HTR-8/SVneo (cell line): ENCODE measurements at places on chromosomes 7 and 10.
A peak's percentile ranks its signal among the peaks of the same experiment; 100 is the strongest.

DNA sequence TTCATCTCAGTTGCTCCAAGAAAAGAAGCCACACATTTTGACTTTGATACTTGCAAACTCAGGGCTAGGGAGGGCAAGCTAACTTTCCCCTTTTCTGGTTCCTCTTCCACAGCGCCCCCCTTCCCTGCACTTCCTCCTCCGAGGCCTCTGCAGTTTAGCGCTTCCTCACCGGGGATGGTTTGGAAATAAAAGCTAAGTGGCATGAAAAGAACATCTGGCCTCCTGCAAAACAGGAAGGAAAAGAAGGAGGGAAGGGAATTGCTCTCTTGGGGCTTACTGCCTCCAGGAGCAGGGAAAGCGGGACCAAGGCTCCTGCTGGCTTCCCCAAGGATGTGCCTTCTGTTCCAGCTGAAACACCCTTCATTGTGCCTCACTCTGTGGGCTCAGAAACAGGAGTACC lies 42.3 kb downstream of the PRKCQ start:
- DNase-seq, result no peak

- DNase-seq, result no peak
Measured at GRCh38 chr7:157429680-157430224, 92.9 kb downstream of the DNAJB6 start.

DNA sequence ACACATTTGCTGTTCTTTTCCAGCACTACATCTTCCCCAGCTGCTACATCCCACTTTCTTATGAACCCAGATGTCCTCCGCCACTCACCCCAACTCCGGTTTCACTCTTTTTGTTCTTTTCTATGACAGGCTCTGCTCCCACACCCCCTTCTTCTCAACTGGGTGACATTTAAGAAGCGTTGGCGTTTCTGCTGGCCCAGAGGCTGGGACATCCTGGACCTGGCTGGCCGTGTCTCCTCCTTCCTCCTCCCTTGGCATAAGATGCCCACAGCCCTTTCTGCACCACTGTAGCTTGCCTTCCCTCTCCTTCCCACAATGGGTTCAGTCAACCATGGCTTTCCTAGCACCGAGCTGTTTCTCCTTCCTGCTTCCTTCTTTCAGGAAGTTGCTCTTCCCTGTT lies 9.4 kb upstream of the CALML5 start:
- DNase-seq, result no peak

GRCh38 chr10:117167346-117167788 lies 29.3 kb upstream of the VAX1 start:
- DNase-seq, result no peak

DNA sequence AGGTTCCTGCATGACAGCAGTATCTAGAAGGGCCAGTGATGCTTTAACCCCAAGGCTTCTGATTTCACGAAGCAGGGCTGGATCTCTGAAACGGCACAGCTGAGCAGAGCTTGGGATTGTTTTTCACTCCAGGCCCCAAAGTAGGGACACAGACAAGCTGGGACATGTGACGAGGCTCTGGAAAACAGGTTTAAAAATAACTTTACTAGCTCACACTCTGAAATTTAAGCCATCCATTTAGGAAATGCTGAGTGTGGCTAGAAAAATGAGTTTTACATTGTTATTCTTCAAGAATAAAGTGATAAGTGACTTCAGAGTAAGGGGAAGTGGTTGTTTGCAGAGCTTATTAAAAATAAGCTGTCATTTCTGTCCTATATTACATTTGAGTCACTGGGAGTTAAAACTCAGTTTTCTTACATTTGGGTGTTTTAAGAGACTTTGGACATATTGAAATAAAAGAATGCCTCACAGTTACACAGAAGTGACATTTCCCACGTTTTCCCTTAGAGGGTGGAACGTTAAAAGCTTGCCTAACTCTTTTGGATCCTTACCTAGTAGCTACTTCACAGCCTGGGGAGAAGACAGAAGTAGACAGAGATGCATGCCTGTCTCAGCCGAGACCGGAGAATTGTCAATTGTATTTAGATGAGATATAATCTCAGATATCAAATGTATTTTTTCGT lies 107.8 kb downstream of the GALNT17 start:
- no peak for DNase-seq

- no peak for DNase-seq
Measured at GRCh38 chr7:19133886-19134285, 11.3 kb downstream of the FERD3L start.

- no peak for DNase-seq
Measured at GRCh38 chr10:111822661-111823060, 360.9 kb downstream of the GPAM start.

GRCh38 chr7:32094516-32094915 lies 24.3 kb upstream of the PDE1C start:
- no peak for DNase-seq

- no peak for DNase-seq
Measured at GRCh38 chr7:2138146-2138765, 94.5 kb downstream of the MAD1L1 start.

- no peak for DNase-seq
Measured at GRCh38 chr7:48147078-48147591, 24.1 kb upstream of the ABCA13 start.

GRCh38 chr10:70053841-70054288 lies 1.2 kb downstream of the MACROH2A2 start:
- peak; percentile 33 for DNase-seq

GRCh38 chr7:118745927-118746326 lies 521.4 kb downstream of the ANKRD7 start:
- no peak for DNase-seq

GRCh38 chr10:119446441-119447277 lies 95.9 kb downstream of the RGS10 start:
- DNase-seq, result no peak

DNA sequence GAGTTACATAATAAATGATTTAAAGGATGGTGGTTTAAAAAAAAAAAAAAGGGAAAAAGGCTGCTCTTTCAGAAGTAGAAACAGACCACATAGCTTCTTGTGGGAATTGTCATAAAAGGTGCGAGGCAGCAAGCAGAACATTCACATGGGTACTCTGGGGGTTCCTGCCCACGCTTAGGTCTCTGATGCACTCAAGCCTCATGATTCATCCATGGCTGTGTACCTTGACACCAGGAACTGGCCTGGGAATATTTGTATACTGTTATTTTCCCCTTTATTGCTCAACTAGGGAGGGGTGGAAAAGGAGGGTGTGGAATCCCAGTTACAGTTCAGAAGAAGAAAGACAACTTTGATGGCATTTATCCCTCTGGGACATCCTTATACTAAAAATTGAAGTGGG lies 4.0 kb downstream of the PON2 start:
- DNase-seq, result no peak

GRCh38 chr7:75619636-75620035 lies 119.1 kb downstream of the HIP1 start:
- DNase-seq, result no peak

DNA sequence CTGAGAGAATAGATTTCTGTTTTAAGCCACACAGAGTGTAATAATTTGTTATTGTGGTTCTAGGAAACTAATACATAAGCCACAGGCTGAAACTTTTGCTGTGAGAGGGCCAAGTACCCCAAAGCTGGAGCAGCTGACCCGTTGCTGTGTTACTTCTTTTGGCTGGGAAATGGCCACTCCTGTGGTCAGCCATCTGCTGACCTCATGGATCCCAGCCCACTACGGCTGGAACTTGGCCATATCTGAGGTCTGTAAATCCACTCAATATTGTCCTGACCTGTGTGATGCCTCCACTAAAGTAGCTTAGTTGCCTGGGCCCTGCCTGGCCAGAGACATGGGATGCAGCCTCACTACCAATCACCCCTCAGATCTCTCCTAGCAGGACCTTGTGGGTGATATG lies 17.4 kb upstream of the LOXL4 start:
- DNase-seq, result no peak

DNA sequence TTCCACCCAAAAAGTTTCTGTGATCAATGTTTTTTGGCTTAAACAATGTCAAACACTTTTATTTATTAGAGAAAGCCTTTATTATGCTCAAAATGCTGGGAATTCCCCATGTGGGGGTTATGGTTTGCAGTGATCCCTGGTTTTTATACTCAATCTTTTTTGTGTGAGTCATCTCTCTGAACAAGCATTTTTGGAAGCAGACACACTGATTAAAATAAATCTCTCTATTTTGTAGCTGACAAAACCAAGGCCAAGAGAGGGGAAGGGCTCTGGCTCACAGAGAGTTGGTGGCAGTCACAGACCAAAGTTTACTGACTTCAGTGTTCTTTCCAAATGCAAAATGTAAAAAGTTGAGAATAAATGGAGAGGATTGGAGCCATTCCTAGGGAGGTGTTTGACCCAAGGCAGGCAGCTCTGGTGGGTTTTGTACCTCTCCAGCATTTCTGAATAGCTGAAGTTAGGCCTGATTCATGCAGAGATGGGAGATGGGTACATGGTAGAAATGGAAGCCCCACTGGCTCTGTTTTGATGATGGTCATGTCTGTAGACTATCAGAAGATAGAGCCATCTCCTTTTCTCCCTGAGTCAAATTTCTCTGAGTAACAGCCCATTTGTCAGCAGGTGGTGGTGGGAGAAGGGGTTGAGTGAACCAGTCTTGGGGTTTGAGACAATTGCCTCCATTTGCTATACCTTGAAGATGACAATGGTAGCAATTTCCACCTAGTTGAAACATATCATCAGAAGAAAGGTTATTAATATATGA lies 45.4 kb upstream of the NAMPT start:
- DNase-seq, result no peak

DNA sequence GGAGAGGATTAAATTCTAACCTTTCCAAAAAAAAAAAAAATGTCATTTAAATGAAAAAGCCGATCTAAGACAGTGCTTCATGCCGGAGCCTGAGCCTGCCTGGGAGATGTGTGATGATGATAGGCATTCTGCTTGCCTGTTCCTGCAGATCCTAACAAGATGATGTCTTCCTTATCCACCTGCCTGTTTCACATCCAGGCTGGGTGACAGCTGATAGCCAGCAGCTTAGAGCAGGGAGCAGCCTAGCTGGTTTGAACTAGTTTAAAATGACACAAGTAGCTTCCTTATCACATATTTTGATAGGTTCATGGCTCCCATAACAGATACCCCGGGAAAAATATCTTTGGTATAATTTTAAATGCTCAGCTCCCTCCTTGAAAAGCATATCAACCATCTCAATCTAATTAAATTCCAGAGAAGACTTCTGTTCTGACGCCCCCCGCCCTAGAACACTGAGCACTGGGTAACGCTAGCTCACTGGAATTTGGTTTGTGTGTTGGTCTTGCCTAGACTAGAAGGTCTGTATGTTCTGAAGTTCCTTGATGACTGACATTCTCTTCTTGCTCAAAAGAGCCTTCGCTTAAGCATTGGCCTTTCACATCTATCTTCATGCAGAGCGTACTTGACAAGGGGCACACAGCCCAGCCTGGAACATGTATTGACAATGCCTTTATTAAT lies 96.9 kb upstream of the FGFR2 start:
- no peak for DNase-seq

- DNase-seq, result no peak
Measured at GRCh38 chr10:118002581-118002980, 44.2 kb downstream of the RAB11FIP2 start.

GRCh38 chr10:109178591-109178990 lies 744.7 kb downstream of the XPNPEP1 start:
- DNase-seq, result no peak
